ENCODE measurements at places on chromosomes 7 and 10.

GRCh38 chr10:11535346-11535959, 76.0 kb downstream of the USP6NL start:
- no peak for DNase-seq

GRCh38 chr7:115748123-115748738, 282.3 kb downstream of the TFEC start:
- DNase-seq = peak; percentile 7

DNA sequence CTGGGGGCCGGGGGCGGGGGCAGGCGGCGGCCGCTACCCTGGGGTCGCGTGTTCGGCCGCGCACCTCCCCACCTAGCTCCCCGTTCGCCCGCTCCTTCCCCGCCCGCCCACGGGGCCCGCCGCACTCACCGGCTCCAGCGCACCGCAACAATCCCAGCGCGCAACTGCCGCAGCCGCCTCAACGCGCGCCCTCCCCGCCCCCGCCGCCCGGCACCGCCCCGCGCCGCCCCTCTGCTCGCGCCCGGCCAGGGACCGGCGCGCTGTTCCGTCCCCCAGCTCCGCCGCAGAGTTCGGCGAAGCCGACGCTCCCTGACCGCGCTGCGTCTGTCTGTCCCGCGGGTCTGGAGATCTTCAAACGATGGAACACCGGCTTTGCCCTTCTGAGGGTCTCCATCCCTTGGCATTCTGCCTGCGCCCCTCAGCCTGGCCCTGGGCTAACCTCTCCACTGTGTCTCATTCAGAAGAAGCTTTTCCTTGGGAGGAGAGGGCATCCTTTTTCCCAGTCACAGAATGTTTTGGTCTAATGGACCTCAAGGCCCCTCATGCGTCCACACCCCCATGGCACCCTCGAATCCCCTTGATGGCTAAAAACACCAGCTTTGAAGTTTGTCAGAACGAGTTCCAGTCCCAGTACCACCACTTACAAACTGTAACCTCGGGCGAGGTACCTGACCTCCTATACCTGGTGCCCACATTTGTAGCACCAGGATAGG, at the start of gene NT5C2:
Gene NT5C2, minus strand, starts transcription at position 166 of the 713 bp plus-strand sequence. CDS start 18,314 bp downstream, outside the sequence.
- DNase-seq = peak; percentile 76

- no peak for DNase-seq
These were observed 15.8 kb downstream of the TSPAN12 start for GRCh38 chr7:120842121-120842621.

- DNase-seq = no peak
These were observed 87.0 kb downstream of the NEUROD6 start for GRCh38 chr7:31253532-31253931.

DNA sequence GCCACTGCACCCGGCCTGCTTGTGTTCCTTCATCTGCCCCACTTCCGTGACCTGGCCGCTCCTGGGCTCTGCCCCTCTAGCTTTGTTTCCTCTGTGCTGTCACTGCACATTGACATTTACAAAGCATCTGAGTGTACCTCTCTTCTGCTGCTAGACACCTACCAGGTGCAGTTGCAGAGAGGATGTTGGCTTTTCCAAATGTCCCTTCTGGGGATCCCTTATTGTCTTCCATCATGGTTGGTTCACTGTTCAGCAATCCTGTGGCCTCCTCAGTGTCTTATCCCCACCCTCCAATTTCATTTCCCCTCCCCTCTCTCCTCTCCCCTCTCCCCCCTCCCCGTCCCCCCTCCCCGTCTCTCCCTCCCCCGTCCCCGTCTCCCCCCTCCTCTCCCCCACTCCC, 13.8 kb downstream of the VWA2 start:
- no peak for DNase-seq

DNA sequence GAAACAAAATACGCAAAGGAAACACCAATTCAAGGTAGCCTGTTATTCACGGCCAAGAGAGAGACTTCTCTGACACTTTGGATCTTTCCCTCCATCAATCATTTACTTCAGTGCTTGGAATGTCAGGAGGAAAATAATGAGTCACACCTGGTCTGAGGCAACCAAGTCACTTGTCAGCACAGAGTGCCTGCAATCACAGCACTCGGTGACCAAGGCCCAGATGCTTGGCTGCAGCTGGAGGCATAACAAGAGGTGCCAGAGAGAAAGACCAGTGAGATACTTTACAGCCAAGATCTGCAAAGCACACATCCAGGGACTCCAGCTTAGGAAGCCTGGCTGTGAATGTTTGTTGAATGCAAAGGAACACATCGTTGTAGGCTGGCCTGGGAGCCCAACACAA, 33.9 kb downstream of the ASB13 start:
- DNase-seq = no peak

DNA sequence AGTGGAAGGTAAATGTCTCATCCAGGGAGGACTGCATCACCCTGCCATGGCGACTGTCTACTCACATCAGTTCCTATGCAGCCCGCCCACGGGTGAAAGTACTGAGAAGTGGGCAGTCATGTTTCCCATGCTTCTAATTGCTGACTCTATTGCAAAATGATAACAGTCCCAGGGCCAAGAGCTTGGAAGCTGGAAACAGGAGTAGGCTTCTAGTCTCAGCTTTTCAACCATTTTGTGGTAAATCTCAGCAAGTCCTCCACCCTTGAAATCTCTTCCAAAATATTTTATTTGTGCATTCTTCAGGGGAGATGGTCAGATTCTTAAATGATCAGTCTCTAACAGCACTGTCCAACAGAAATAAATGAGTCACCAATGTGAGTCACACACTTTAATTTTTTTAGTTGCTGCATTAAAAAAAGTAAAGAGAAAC, 48.1 kb upstream of the TARP start:
- no peak for DNase-seq

GRCh38 chr10:131728286-131729228, 172.3 kb upstream of the PPP2R2D start:
- DNase-seq = no peak

DNA sequence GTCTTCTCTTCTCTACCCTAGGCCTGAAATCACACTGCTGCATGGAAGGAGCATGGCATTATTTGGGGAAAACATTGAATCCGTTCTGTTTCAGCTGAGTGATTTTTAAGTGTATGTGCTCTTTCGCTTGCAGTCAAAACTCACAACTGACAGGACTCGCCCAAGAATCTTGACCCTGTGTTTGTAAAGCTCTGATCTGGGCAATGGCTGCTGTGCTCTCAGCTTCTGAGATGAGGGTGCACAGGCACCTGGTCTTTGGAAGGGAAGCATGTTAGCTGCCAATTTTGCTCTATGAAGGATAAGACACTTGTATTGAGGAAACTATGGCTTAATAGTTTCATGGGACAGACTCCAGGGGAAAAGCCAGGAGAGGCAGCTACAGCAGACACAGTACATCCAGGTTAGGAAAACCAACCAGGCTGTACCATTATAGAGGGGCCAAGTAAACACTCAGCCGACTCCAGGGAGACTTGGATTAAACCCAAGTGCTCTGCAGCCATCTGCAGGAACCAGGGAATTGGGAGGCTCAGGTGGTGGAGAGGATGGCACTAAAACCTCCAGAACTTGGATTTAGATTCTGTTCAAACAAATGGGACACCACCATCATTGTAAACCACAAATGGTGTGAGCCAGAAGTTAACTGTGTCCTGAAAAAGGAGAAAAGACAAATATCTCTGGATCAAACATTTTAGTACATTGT, 43.3 kb downstream of the LYZL1 start:
- no peak for DNase-seq

GRCh38 chr10:114791768-114792167, 29.8 kb upstream of the FHIP2A start:
- no peak for DNase-seq

GRCh38 chr10:102644646-102645387, 538 bp downstream of the TRIM8 start:
- DNase-seq = peak; percentile 68
